Activated gamma-delta T cell (primary cell): ENCODE measurements at places on chromosomes 16 and 17.

GRCh38 chr17:851924-852323, 69.8 kb downstream of the MRM3 start:
- no peak for DNase-seq

DNA sequence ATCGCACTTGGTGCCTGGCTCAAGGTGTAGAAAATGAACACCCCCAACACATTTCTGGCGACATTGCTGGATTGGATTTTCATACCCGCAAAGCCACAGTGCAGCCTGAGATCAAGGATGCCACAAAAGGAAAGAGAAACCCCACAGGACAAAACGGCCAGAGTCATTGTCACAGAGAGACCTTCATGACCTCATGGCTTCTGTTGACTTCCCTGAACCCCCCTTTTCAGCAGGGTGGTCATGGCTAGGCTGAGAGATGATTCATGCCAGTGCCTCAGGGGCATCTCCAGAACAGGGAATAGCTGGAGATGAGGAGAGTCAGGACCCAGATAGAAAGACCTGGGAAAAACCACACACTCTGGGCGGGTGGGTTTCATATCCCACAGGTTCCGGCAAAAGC, 122.0 kb downstream of the C16orf95 start:
- no peak for DNase-seq

DNA sequence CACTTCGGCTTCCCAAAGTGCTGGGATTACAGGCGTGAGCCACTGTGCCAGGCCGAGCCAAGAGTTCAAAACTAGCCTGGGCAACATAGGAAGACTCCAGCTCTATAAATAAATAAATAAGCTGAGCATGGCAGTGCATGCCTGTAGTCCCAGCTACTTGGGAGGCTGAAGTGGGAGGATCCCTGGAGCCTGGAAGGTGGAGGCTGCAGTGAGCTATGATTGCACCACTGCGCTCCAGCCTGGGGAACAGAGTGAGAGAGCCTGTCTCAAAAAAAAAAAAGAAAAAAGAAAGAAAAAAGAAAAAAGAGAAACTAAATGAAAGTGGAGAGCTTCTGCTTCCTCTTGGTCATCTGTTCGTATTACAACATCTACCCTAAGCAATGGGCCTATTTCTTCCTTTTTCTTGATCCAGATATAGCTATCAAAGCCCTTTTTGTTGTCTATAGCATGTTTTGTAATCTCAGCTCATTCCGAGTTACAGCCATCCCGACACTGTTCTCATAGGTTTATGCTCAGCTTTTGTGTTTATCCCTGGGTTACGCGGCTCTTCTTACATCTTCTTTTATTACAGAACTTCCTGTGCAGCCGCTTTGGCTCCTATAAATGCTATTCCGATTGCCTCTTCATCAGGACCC, 14.1 kb upstream of the MAPK3 start:
- DNase-seq = no peak

DNA sequence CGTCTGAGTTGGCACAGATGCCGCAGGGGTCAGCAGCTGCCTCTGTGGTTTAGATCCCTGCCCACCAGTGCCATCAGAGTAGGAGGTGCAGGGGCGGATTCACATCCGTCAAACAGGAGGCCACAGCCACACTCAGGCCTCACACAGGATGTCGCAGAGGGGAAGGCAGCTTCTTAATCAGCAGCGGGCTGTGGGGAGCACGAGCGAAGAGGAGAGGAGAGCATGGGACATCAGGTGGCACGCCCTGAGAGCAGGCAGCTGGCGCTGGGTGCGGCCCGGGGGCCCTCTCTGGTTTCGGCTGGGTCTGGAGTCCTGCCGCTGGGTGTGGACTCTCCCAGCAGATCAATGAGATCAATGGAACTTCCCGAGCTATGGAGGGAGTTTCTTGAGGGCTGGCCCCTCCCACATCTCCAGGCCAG, 9.6 kb downstream of the LLGL2 start:
- DNase-seq = peak; percentile 39

GRCh38 chr17:71699907-71700306, 420.9 kb upstream of the SOX9 start:
- DNase-seq = no peak

DNA sequence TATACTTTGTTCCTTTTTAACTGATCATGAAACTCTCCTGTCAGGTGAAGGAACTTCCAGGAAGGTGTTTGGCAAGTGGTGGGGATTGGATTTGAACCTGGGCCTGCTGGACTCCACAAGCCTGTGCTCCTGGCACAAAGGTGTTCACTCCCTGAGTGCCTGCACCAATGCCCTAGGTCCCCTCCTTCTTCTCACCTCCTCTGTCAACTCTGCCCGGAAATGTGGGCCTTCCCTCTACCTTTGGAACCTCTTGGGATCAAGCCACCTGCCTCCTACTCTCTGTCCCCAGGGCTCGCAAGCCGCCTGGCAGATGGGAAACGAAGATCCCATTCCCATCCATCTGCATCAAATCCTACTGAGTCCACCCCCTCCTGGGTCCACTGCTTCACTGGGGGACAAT, 40.0 kb downstream of the RTN4RL1 start:
- DNase-seq = no peak

- DNase-seq = no peak
These were observed 317 bp downstream of the CLTC start for GRCh38 chr17:59620064-59620359.

DNA sequence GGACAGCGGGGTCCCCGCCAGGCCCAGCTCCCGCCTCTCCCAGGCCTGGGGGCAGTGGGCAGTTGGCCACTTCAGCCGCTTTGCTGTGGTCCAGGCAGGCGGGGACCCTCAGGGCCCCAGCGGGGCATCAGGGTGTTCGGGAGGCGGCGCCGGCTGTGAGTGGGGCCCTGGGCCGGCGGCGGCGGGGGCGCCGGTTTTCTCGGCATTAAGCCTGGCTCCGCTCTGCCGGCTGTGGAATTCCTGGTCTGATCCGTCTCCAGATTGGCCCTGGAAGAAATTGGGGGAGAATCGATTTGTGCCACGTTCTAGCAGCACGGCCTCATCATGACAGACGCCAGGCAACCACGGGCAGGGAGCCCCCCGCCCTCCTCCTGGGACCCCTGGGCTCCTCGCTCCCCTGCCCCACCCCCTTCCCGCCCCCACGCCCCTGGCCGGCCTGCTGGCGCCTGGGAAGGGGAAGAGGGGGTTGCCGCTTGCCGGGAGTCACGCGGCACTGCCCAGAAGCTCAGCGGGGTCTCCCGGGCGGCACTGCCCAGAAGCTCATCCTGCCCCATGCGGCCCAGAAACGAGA, 28.6 kb upstream of the SSTR5 start:
- no peak for DNase-seq

- DNase-seq = no peak
These were observed 95.2 kb upstream of the SEC14L1 start for GRCh38 chr17:77045441-77046041.

- DNase-seq = no peak
These were observed 24.9 kb downstream of the SBK1 start for GRCh38 chr16:28317040-28317880.

GRCh38 chr16:11748404-11749254, 6.0 kb upstream of the TXNDC11 start:
- no peak for DNase-seq

DNA sequence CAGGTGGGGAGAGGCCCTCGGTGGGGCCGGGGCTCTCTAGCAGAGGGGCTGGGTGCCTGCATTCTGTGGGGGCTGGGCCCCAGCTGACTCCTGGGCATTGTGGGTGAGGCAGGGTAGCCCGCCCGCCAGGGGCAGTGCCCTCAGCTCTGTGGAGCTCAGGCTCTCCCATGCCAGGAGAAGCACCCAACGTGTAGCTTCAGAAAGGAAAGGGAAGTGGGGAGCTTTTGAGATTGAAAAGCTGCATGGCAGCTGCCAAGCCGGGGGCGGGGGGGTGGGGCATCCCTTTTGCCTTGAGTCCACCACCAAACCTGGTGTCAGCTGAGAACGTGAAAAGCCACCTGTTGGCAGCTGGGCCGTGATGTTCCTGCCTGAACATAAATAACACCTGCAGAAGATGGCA, 192.1 kb upstream of the CIBAR2 start:
- no peak for DNase-seq

DNA sequence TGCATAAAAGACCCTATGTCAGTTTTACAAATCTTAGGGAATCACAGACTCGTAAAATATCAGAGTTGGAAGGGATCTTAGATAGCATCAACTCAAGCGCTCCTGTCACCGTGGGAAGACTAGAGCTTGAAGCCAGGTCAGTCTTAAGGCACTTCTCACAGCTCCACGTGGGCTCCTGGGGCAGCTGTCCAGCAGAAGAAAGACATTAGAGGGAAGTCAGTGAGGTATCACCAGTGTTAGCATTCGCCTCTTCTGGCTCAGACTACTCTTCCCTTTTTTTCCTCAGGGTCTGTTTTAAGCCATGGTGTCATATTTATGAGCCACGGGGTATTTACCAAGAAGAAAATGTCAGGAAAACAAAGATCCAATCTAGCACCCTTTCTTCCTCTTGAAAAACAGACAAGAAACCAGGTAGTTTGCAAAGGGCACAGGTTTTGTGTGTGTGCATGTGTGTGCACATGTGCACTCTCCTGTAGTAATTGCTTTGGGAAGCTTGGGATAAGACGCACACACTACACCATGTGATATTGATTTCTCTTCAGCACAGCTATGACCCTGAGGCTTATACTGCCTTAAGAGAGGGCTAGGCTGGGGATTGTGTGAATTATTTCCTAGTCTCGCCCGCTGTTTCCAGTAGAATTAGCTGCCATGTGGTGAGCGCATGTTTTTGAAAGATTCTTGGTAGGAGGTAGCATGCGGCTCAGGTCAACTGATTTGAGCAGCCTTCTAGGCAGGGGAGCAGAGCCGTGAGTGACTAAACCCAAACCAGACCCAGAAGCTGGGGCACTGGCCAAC, 61.0 kb upstream of the ELAC2 start:
- DNase-seq = no peak

- no peak for DNase-seq
These were observed 13.7 kb downstream of the BLMH start for GRCh38 chr17:30278032-30278431.

DNA sequence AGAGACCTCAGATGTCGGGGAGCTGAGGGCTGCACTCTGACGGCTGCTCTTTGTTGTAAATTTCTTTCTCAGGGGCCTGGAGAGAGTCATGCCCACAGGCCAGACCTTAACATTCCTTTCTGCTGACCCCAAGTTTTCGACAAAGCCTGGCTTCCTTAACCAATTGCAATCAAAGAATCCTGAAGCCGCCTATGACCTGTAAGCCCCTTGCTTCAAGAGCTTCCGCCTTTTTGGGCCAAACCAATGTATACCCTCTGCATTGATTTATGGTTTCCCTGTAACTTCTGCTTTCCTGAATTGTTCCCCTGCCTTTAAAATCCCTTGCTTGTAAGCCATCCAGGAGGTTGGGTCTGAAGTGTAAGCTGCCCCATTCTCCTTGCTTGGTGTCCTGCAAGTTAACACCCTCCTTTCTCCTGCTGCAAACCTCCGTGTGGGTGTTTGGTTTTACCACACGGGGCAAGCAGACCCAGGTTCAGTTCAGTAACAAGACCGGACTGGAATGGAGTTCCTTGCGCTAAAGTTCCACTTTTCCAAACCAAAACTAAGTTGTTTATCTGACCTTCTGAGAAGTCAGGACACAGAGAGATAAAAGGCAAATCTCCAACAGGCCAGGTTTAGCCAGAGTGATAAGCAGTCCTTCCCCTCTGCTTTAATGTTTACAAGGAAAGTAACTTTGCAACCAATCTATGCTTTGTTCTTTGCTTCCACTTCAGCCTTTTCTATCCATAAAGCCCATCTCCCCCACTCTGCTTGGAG, 141.6 kb downstream of the KCNJ12 start:
- DNase-seq = no peak

GRCh38 chr17:45785480-45786193, 1.5 kb downstream of the CRHR1 start:
- no peak for DNase-seq

DNA sequence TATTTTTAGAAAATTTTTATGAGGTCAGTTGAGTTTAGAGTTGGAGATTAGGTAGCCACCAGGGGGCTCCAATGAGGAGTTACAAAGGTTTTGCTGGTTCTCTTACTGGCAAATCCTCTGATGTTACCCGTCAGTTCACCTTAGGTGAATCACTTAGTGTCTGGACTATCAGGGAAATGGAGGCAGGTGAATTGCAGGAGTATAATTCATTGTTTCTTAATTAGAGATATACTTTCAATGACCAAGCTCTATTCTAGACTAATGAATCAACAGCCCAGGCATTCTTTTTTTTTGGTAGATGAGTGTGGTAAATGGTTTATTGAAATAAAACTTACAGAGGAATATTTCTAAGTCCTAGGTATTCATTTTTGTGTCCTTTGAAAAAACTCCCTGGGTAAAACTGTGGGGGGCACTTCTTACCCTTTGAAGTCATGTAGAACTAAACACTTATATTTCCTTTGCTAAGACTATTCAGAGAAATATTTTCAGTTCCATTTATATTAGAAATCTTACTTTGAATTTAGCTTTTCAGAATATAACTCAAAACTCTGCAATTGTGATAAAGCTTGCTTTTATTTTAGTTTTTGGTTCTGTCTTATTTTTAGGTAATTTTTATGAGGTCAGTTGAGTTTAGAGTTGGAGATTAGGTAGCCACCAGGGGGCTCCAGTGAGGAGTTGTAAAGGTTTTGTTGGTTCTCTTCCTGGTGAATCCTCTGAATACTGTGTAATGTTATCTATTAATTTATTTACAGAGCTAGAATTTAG, 17.7 kb downstream of the PSMD11 start:
- no peak for DNase-seq

GRCh38 chr17:66635386-66636045, 199.4 kb upstream of the CACNG5 start:
- no peak for DNase-seq

- DNase-seq = no peak
These were observed 7.6 kb downstream of the IFT20 start for GRCh38 chr17:28327709-28328108.

DNA sequence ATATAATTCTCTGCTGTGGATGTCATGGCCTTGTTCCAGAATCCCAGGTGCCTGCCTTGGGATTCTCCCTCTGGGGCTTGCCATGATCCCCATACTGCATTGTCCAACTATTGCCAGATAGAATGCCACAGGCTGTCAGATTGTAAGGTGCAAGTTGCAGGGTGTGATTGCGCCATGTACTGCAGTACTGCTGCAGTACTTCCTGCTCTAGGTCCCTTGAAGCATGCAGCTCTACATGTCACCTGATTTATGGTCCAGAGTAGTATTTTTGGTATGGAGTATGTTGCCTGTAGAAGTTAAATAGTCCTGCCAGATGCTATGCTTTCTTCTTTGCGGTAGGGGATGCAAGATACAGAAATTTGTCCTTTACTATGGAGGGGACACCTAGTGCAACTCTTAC, 7.0 kb upstream of the SLFN5 start:
- DNase-seq = no peak
